Urothelium cell line (cell line): ENCODE measurements at places on chromosomes 2 and 18.

DNA sequence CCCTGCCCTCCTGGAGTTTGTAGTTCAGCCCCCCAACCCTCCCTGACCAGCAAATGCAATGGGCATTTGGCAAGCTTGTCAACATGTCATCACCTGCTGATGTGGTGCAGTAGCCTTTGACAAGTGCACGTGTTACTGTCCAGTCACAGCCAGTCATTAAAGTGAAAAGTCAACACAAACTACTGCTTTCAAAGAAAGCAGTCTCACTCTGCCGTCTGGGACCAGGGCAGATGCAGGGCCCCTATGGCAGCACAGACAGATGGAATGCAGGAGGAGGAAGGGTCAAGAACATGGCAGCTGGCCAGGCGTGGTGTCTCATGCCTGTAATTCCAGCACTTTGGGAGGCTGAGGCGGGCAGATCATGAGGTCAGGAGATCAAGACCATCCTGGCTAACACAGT lies 222.4 kb upstream of the OSR1 start:
- DNase-seq, result peak; percentile 21

DNA sequence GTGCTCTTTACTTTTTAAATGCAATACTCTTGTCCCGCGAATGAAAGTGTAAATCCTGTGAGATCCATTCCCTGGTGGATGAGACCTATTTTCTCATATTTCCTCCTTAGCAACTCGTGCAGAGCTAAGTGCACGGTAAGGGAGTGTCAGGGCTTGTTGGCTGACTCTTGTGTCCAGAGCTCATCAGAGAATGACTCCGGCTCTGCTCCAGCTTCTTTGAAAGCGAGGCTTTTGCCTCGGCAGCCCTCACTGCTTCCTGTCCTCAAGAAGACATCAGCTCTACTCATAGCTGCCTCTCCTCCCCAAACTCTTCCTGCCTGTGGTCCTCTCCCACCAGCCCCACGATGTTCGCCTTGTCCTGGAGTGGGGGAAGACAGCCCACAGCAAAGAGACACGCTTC lies 70.7 kb downstream of the LIPG start:
- DNase-seq, result no peak

DNA sequence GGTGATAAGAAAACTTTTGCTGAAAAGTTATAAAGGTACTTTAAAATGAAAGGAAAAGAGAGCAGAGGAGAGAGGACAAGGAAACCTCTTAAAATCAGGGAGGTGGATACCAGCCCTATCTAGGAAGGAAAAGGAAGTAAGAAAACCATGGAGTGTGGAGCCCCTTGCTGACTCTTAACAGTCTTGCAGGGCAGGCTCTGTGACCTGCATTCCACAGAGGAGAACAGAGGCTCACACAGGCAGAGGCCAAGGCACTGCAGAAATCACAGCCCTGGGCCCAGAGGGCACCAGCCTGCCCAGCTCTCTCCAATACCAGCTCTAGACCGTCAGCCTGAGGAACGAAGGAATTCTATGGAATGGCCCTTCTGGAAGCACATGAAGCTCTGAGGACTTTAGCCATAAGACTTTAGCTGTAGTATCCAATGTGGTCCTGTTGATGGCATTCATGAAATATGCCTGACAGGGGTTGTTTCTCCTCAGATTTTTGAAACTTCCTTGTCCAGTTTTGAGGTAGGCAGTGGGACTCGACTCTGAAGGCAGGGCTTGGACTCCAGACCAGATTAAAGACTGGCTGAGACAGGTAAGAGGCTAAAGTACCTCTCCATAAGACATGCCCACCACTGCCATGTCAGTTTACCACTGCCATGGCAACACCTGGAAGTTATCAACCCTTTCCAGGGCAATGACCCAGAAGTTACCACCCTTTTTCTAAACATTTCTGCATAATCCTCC lies 216.3 kb downstream of the ANAPC1 start:
- peak; percentile 38 for DNase-seq

- DNase-seq, result no peak
These were observed 122.8 kb upstream of the UXS1 start for GRCh38 chr2:106316915-106317314.

DNA sequence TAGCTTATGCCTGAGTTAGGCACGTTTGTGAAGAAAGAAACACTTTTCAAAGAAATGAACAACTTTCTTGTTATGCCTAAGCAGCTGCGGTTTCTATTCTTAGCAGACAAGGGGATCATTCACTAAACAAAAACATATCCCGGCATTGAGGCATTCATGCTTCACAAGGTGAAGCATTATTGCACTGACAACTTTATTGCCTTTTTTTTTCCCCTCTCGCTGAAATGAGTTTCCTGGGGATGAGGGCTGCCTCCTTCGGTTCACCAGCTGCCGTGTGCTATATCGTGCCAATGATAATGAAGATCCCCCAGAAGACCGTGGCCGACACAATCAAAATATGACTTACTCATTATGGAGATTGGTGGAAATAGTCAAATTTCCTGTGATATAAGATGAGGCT lies 288.2 kb upstream of the ST6GAL2 start:
- DNase-seq, result no peak

GRCh38 chr18:63233334-63233733 lies 86.2 kb downstream of the BCL2 start:
- no peak for DNase-seq

DNA sequence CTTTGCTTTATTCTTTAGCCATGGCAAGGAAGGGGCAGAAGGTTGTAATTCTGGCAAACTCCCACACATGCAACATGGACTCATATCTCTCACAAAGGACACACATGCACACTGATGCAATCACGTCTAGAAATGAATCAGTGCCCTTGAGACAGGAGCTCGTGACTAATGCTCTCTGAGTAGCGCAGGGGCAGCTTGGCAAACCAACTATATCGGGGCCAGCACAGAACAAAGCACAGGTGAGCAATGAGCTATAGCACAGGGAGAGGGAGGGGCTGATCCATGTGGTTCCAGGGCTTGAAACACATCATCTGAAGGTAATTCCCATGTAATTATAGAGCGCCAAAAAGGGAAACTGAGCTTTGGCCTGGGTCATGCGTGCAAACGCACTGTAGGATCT lies 165.2 kb upstream of the KLF7 start:
- peak; percentile 74 for DNase-seq

DNA sequence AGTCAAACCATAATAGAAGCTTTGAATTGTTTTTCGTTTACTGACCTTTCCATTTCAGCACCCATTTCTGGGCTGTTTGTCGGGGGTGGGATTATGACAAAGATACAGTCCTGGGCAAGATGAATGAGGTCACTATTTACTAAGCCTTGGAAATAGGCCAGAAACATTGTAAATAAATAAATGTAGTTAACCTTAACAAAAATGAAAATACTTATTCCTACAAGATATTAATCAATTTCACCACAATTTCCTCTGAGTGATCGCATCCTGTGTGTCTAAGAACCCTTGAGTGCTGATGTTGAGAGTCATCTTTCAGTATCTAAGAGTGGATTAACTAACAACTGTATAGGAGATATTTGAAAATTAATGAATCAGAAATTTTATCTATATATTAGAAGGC lies 14.0 kb downstream of the ITGA4 start:
- no peak for DNase-seq

GRCh38 chr2:65813631-65814173 lies 381.3 kb upstream of the SPRED2 start:
- no peak for DNase-seq
